ENCODE measurements at places on chromosomes 1 and 21.

- no peak for DNase-seq
Measured at GRCh38 chr1:12407050-12407961, 177.5 kb downstream of the VPS13D start.

GRCh38 chr1:147515045-147515869 lies 26.0 kb upstream of the BCL9 start:
- DNase-seq, result no peak

DNA sequence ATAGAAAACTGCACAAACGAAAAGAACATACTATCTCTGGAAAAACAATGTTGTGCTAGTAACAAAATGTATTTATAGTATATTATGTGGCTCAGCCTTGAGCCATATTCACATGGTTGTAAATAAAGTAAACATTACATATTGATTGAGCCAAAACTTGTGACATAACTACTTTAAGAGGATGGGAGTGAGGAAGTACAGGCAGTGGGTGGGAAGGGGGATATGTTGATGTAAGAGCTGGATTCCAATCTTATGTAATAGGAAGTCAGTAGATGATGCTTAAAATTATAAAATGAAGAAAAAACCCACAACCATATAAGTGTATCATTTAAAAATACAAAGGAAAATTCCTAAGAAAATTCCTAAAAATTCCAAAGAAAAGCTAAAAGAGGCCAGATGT lies 42.7 kb downstream of the RHOU start:
- no peak for DNase-seq

DNA sequence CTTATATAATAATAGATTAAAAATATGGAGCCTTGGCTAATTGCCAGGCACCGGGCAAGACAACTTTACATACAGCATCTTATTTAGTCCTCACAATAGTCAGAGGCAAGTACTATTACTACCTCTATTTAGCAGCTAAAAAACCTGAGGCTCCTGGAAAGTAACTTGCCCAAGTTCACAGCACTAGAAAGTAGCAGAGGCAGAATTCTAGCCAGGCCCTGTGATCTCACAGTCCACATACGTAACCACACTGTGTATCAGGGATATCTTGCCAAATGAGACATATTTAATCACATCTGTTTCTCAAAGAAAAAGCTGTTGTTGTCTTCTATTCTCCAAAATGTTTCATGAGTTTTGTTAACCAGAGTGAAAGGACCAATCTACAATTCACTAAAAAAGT lies 378.5 kb downstream of the PLPP3 start:
- no peak for DNase-seq

DNA sequence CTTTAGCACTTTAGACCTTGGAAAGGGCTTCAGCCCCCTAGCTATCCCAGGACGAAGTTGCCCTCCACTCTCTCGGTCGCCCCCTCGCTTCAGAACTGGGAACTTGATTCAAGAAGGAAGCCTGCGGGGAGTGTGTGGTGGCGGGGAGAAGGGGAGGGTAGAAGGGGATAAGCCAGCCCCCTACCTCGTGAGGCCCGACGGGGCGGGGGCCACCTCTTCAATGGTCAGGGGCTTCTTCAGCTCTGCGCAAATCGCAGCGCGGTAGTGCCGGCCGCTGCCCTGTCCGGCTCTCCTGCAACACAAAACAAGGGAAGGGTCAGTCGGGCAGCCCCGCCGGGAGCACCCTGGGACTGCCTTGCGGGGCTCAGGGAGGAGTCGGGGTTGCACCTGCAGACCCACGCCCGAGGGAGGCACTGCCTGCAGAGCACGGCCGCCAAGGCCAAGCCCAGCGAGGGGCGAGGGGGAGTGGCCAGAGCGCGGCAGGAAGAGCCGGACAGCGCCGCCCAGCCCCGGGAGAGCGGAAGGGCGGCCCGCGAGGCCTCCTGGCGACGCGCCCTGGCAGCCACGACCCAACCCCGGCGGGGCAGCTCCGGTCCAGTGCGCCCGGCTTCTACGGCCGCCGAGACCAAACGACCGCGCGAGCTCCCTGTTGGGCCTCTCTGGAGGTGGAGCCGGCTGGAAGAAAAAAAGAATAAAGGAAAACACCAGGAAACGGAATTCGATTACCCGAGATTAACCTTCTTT lies 56.2 kb upstream of the RASAL2 start:
- DNase-seq, result no peak

- DNase-seq, result no peak
Measured at GRCh38 chr1:46153732-46154131, 21.2 kb upstream of the TSPAN1 start.

- DNase-seq, result no peak
Measured at GRCh38 chr1:212777151-212777550, 14.4 kb downstream of the NSL1 start.

- DNase-seq, result no peak
Measured at GRCh38 chr1:107464827-107465226, 324.0 kb downstream of the NTNG1 start.

DNA sequence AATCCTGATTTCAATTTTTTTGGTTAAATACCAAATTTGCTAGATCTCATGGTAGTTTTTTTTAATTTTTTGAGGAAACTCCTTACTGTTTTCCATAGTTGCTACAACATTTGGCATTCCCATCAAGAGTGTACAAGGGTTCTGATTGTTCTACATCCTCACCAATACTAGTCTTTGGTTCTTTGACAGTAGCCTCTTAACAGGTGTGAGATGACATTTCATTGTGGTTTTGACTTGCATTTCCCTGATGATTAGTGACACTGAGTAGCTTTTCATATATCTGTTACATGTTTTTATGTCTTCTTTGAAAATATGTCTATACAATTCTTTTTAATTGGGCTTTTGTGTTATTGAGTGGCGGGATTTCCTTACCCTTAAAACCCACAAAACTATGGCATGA lies 20.9 kb upstream of the RGS13 start:
- no peak for DNase-seq

GRCh38 chr21:38913893-38914527 lies 108.3 kb downstream of the ETS2 start:
- DNase-seq, result no peak

DNA sequence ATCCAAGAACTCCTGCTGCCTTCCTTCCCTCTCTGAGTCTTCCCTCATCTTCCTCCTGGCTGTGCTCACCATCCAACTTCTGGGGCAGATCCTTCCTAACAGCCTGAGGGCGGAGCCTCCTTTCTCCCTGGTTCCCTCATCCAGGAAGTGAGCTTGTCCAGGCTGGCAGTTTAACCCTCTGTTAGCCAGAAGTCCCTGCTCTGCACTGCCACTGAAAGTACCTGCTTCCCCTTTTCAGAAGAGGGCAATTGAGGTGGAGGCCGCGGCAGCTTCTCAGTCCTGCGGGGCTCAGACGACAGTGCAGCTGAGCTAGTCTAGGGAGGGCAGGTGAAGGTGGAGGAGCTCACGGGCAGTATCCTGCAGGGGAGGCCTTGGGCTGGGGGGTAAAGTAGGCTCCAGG lies 149.1 kb downstream of the FCRL5 start:
- no peak for DNase-seq

DNA sequence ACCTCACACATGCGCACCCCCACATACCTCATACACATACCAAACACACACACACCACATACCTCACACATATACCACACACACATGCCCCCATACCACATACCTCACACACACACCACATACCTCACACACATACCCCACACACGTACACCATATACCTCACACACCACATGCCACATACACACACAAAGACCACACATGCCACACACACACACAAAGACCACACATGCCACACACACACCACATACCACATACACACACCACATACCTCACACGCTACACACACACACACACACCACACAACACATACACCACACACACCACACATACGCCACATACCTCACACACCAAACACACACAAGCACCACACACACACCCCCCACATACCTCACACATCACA lies 30.0 kb downstream of the HIVEP3 start:
- DNase-seq, result no peak

DNA sequence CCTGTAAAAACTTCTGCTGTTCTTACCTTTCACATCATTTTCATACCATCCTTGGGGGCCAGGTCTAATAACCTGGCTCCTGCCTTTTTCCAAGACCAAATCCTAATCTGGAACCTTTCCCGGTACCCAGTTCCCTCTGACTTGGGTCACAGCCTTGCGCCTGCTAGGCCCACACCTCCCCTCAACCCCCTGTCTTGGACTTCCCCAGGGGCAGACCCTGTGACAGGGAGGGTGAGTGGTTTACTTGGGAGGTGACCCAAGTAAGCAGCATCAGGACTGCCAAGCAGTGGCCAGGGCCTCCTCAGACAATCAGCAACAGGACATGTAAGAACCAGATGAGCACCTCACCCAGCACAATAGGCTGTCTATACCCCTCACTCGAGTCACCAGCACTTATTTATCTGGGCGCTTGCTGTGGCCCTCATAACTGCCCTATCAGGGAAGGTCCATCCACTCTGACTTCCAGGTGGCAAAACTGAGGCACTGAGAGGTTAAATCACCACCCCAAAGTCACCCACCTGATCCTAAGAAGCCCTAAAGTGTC lies 124.7 kb downstream of the MATN1 start:
- DNase-seq, result no peak
